Iris pigment epithelial cell (primary cell): ENCODE measurements at places on chromosomes 13 and 19.

GRCh38 chr19:6997679-6998445 is 23.4 kb downstream of the MBD3L2B start:
- DNase-seq = peak; percentile 45

DNA sequence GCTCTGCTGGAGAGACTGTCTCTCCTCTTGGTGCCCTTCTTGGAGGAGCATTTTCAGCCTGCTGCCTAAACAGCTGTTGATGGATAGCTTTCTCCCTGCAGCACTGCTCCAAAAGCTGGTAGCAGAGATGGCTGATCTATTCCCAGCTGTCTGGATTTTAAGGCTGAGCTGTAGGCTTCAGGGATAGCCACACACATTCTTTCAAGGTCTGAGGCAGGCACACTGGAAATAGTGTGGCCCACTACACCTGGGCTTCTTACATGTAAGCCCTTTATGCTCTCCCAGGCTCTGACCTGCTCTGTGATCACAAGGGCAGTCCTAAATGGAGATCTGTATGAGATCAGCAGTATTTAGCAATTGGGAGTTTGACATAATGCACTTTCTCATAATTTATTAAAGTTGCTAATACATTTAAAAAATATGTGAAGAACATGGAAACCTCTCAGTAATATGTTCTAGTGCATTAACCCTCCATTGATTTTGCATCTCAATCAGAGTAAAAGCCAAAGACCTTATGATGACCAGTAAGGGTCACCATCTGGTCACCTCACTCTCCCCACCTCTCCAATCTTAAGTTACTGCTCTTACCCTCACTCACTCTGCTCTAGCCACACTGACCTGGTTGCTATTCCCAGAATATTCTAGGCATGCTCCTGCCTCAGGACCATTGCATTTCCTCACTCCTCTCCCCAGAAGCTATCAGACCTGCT is 91.6 kb downstream of the MBNL2 start:
- no peak for DNase-seq

DNA sequence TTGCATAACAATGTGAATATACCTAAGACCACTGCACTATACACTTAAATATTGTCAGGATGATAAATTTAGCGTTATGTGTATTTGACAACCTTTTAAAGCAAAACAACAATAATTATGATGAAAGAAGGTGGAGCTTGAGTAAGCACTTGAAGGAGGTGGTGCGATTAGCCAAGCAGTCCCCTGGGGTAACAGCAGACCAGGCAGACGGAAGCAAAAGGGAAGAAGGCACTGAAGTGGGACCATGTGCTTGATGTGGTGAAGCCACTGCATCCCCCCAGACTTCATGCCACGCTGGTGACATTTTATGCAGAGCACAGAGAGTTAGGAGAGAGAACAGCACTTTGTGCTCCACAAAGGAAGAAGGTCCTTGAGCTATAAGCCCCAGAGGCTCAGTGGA is 58.3 kb upstream of the ZNF507 start:
- no peak for DNase-seq

DNA sequence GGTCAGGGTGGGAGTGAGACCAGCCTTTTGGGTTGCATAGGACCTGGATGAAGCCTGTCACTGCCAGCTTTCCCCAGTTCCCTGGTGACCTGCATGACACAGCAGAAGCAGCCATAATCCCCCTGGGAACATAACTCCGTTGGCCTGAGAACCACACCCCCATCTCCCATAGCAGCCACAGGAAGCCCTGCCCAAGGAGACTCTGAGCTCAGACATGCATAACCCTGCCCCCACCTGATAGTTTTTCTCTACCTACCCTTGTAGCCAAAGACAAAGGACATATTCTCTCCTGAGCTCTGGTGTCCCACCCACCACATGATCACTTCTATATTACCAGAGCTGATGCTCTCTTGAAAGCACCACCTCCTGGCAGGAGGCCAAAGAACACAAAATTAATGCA is 413.5 kb upstream of the HTR2A start:
- DNase-seq = no peak

GRCh38 chr13:74868049-74868448 is 613.9 kb downstream of the TBC1D4 start:
- DNase-seq = peak; percentile 48

GRCh38 chr13:59531571-59532091 is 632.1 kb downstream of the DIAPH3 start:
- peak; percentile 82 for DNase-seq

- no peak for DNase-seq
Measured at GRCh38 chr13:52892925-52893324, 44.5 kb upstream of the PCDH8 start.

DNA sequence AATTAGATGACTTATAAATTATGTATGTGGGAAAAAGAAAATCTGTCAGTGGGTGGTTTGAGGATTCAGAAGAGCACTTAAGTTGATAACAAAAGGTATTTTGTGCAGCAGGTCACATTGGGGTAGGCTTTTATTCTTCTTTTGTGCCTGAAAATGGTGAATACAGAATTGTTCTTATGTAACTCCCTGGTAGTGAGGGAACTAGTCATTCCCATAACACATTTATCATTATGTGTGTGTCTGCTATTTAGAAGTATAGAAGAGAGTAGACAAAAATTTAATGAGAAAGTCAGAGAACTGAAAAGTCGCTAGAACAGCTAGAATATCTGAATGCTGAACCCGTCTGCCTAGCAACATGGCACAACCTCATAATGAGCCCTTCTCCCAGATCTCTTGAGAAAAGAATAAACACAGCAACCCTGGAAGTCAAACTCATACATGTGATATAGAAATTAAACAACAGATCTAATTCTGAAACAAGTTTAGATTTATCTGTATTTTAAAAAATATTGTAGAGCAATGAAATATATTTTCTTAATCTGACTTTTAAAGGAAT is 111.8 kb upstream of the EDNRB start:
- no peak for DNase-seq

DNA sequence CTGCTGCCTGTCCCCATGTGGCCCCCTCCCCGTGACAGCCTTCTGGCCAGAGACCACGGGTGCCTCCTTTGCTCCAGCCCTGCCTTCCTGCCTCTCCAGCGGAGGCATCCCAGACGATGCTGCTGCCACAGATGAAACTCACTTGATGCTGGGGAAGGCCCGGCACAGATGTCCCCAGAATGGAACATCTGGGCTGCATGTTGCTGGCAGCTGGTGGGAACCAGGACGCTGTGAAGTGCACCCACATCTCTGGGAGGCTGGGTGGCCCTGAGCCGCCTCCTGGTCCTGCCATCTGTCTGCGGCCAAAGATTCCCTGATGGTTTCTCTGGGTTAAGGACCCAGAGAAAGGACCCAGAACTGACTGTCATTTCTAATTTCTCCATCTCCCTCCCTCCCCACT is 51.9 kb upstream of the PTPRS start:
- no peak for DNase-seq

DNA sequence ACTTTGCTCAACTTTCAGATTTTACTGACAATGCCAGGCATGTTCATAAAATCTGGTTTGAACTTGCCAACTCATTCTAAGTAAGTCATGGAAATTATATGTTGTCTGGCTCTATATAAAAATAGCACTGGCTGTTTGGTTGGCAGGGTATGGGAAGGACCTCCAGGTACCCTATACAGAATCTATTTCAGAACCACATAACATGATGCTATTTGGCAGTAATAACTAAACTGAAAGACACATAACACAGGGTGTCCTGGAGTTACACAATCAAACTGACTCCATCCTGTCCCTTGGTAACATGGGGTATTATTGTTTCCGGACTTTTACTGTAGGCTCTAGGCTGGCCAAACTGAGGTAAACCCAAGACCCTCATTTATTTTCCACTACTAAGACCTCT is 248.8 kb downstream of the RGCC start:
- no peak for DNase-seq

DNA sequence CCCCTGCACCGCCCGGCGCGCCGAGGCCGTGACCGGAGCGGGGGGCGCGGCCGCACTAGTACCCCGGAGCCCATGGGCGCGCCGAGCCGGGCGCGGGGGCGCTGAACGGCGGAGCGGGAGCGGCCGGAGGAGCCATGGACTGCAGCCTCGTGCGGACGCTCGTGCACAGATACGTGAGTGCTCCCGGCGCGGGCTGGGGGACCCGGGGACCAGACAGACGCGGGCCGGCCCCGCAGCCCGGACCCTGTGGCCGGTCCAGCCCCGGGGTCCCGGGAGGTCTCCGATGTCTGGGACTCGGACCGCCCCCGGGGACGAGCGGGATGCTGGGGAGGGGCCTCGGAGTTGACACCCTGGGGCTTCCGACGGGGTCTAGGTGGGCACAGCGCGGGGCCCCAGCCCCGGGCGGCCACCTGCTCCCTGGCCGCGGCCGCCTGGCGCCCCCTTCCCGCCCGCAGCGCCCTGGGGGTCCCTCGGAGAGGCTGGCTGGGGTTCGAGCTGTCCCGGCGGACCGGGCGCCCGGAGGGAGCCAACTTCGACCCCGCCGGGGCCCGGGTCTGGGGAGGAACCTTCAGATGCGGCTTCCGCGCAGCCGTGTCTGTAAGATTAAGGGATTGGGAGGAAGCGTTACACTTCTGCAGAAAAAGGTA is 568 bp downstream of the ATP11A start:
- peak; percentile 40 for DNase-seq

DNA sequence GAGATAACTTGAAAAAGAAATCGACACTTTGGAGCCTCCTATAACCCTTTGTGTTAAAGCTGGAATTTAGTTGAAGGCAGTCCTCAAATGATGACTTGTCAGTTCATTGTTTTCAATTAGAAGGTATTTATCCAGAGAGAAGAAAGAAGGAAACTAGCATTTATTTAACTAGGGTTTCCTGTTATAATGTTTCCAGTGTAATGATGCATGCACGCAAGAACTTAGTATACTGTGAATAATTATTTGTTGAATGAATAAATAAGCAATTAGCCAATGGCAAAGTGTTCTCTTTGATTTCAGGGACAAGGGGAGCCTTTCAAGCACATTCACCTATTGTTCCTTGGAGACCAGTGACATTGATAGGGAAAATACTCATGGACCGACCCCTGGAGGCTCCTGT is 307.4 kb downstream of the KLF5 start:
- no peak for DNase-seq

- no peak for DNase-seq
Measured at GRCh38 chr13:51180853-51181511, 41.2 kb upstream of the FAM124A start.

DNA sequence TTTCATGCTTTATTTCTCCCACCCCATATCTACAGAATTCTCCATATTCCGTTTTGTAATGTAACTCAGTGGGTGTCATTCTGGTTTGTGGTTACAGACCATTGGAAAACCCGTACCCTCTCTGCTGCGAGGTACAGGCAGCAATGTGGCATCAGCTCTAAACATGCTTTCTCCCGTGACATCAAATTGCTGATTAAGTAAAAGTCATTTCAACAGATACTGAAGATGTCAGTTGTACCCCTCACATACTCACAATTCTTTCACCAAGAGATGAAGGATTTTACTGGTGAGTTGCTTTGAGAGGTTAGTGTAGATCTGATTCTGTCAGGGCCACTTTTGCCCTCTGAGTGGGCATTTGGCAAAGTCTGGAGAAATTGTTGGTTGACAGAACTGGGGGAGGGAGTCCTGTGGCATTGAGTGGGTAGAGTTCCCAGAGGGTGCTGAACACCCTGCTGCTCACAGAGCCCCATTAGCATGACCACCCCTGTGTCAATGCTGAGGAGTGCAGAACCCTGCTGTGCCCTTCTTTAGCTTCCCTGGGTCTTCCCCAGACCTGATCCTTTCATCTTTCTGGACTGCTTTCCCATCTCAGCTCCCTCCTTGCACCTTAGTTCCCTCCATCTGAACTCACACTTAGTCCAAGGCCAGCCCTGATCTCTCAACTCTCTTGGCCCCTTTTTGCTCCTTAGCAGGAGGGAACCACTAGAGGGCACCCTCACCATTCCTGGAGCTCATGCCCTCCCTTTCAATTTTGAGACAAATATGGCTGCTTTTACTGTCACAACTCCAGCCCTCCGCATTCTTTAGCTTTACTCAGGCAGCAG is 39.9 kb upstream of the CEACAM8 start:
- DNase-seq = peak; percentile 38

DNA sequence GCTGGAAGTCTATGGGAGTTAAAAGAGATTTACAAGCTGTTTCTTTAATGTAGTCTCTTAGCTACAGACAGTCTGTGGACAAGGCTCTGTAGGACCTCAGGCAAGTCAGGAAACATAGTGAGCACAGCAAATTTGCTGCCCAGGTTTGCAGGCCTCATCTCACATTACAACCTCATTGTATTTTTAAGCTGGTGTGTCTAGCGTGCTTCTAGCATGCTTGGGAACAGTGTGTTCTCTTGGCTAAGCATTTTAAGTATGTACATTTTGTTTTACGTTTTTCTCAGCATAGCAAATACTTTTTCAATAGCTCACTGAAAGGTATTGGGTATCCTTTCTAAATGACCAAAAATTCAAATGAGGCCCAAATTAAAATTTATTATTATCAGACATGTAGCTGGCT is 113.2 kb downstream of the STARD13 start:
- peak; percentile 97 for DNase-seq

GRCh38 chr13:84917252-84917878 is 881.9 kb downstream of the SLITRK6 start:
- peak; percentile 6 for DNase-seq

DNA sequence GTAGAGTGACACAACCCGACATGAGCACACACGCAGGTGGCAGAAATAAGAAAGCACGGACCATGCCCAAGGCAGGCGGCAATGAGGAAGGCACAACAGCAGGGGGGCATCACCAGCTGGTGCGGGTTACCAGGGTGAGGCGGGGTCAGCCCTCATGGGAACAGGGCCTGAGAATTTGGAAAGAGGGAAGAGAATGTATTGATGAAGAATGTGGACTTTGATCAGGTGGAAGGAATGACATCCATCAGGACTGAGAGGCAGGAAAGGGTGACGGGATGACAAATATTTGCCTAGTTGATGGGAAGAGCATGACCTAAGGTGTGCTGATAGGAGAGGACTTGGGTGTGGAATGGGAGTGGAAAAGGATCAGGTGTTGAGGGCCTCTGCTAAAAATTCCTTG is 177.5 kb downstream of the ABCC4 start:
- DNase-seq = no peak

GRCh38 chr13:98311200-98311548 is 134.1 kb upstream of the RNF113B start:
- DNase-seq = no peak

- DNase-seq = no peak
Measured at GRCh38 chr13:40442826-40443225, 223.6 kb downstream of the FOXO1 start.

- DNase-seq = peak; percentile 54
Measured at GRCh38 chr13:40813667-40814454, 24.4 kb downstream of the SLC25A15 start.

DNA sequence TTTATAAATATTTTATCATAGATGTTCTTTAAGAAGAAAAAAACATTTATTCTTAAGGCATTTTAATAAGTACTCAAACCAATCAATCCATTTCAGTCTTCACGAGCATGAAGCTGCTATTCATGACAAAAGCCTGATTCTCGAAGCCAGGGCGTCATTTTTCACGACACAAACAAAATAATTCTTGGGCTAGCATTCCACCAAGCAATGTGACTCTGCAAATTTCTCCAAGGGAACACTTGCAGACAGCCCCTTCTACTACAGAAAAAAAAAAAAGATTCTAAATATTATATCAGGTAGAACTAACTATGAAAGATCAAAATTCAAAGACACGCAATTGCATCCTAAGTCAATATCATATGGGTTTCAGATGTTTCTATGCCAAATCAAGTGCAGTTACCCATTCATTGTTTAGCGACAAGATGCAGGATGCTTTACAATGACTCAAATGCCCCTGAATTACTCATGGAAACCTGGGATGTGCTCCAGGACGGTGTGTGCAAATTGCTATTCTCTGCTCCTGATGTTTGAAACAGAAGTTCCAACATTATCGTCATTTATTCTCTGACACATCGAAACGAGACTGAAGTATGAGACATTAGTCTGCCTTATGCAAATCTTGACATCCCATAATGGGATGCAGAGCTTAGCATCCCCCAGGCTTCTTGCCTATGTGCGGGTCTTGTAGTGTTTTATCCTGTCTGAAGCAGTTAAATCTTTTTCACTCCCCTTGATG is 517.7 kb downstream of the MYO16 start:
- peak; percentile 83 for DNase-seq
